CD8-positive, alpha-beta memory T cell (primary cell): ENCODE measurements at places on chromosomes 7 and 10. TPM values are rescaled to one million over a fixed set of nuclear protein-coding genes. Genes with fewer than 3 reads are reported as not detected.

Gene IGF2BP3
- polyA plus RNA-seq: 0.15 TPM

DNA sequence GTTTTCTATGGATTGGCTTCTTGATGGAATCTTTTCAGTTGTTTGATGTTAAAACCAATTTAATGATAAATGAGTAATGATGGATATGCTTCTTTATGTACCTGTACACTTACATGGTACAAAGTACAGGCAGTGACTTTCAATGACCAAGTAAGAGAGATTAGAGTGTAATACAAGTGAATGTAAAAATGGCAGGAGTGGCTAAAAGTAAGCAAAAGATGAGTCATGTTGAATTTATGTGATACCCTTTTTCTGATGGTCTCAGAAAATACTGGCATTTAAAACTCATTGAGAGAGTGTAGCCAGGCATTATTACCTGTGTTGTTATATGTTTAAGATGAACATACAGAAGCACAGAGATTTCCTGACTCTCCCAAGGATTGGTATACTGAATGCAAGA lies 97.1 kb downstream of the GPR85 start:
- no peak overlapping the region for H3K27ac ChIP-seq
- no peaks in the 10 kb centered on the region for H3K36me3 ChIP-seq
- H3K4me1 ChIP-seq: no peaks in the 10 kb centered on the region

- H3K4me3 ChIP-seq: no peak overlapping the region
- peaks cover 20% of the 10 kb centered on the region for H3K36me3 ChIP-seq
- no peaks in the 10 kb centered on the region for H3K4me1 ChIP-seq
- H3K27me3 ChIP-seq: no peaks in the 10 kb centered on the region
- H3K27ac ChIP-seq: no peak overlapping the region
- DNase-seq: no peak
These were observed 153.4 kb upstream of the KLF14 start for GRCh38 chr7:130887182-130887956.

Gene CNTNAP2
- polyA plus RNA-seq: not detected

- no peaks in the 10 kb centered on the region for H3K27me3 ChIP-seq
- H3K4me3 ChIP-seq: no peak overlapping the region
These were observed 3.1 kb upstream of the ZFAND2A start for GRCh38 chr7:1163121-1163520.

DNA sequence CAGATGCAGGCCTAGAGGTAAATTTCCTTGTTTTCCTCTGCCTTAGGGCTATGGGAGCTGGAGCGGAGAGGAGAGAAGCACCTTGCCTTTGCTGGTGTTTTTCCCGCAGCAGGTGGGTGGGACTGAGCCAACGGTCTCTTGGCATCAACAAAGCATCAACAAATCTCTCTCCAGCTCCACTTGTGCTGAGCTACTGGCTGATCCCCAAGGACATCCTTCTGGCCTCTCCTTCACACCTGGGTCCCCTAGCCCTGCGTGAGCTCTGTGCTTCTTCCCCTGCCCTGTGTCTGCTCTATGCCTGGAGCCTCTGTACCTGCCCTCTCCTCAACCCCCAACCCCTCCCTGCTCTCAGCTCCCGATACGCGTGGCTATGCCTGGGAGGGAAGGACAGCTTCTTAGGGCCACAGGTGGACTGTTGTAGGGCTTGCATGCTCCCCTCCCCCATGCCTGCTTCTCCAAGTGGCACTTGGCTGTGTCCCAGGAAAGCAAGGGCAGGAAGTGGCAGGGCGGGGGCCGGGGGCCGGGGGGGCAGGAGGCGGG lies 3.2 kb upstream of the CLDN4 start:
- no peaks in the 10 kb centered on the region for H3K27me3 ChIP-seq
- peaks cover 6% of the 10 kb centered on the region for H3K4me1 ChIP-seq
- no peak overlapping the region for H3K4me3 ChIP-seq
- DNase-seq: no peak

GRCh38 chr7:150417863-150418262 lies 32.6 kb upstream of the GIMAP8 start:
- no peak overlapping the region for H3K27ac ChIP-seq
- no peaks in the 10 kb centered on the region for H3K27me3 ChIP-seq
- peaks cover 4% of the 10 kb centered on the region for H3K4me1 ChIP-seq
- H3K4me3 ChIP-seq: no peak overlapping the region

- DNase-seq: no peak
- H3K4me3 ChIP-seq: peak overlapping the region; percentile 0
- H3K4me1 ChIP-seq: peaks cover 59% of the 10 kb centered on the region
These were observed 104.3 kb downstream of the CLEC2L start for GRCh38 chr7:139627831-139628230.

Gene SLC26A5
- not detected for polyA plus RNA-seq

DNA sequence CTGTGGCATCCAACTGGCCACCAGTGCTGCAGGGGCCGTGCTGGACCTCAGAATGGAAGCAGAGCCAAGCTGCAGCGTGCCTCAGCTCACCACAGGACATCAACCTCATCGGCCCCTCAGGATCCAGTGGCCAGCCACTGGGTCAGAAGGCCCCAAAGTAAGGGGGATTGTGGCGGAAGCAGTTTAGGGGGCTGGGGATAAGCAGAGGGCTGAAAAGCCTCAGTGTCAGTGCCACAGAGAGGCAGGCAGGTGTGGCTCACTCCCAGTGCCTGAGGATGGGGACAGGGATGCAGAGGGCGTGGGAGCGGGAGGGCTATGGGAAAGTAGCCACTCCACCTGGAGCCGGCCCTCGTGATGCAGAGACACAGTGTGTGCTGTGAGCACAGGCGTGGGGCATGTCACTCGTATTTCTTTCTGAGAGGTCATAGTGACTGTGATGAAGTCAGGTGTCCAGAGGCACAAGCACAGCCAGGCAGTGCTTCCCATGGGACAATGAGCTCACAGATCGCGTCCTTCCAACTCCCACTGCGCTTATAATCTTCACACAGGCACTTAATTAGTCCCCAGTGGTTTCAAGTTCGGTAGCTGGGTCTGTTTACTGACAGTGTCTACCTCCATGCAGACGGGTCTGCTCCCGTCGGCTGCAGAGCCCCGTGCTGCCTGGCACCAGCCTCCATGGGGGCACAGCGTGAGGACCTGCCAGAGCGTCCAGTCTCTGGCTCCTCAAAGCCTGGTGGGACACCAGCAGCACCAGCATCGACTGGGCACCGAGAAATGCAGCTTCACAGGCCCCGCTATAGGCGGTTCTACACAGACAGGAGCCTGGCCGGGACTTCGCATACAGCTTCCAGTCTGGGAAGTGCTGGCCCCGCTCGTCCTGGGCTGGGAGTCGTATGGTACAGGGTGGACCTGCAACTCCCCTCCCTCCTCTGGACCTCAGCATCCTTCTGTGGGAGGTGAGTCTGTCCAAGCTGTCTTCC lies 42.9 kb upstream of the CNPY1 start:
- no peak for DNase-seq
- no peak overlapping the region for H3K4me3 ChIP-seq
- H3K4me1 ChIP-seq: no peaks in the 10 kb centered on the region
- no peak overlapping the region for H3K27ac ChIP-seq
- no peaks in the 10 kb centered on the region for H3K36me3 ChIP-seq

- H3K4me1 ChIP-seq: no peaks in the 10 kb centered on the region
- no peak overlapping the region for H3K4me3 ChIP-seq
- DNase-seq: no peak
- H3K36me3 ChIP-seq: no peaks in the 10 kb centered on the region
These were observed 132.2 kb upstream of the NPVF start for GRCh38 chr7:25360451-25360850.

DNA sequence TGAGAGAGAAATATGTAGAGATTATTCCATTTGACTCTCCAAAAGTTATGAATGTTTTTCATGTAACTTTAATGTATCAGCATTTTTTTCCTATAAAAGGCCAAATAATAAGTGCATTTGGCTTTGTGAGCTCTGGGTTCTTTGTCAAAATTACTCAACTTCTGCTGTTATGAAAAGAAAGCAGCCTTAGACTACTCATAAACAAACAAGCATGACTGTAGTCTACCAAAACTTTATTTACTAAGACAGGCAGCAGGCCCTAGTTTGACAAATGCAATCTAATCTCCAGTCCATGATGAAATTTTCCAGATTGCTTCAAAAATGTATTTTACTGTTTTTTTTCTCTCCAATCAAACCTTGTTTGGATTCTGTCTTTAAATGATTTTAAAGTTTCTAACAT lies 46.3 kb downstream of the MRPL32 start:
- H3K4me3 ChIP-seq: no peak overlapping the region
- no peak overlapping the region for H3K27ac ChIP-seq

Gene SLC29A4
- 0.21 TPM for polyA plus RNA-seq

DNA sequence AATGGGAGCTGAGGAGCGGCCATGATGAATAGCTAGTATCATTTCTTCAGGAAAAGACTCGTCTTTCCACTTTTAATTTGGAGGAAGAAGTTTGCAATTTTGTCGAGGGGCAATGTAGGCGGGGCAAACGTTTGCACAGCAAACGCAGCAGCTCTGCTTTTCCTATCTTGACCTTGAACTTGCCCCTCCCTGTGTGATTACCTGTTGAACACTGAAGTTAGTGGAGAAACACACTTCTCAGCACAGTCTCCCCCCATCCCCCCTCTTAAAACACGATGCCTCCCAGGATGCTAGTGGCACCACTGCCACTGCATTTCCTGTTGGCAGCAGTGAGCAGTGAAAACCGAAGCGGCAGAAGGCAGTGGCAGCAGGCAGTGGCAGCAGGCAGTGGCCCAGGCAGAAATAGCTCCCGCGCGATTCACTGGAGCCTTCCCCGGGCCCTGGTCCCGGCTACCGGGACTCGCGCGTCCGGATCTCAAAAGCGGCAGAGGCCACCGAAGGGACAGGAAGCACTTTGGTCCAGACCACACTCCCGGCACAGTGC lies at the start of gene EPDR1:
EPDR1 (plus strand) TSS at position 336 of the 544 bp plus-strand sequence. CDS start 300 bp downstream, outside the sequence.
- peaks cover 8% of the 10 kb centered on the region for H3K27me3 ChIP-seq
- no peak for DNase-seq
- H3K4me1 ChIP-seq: no peaks in the 10 kb centered on the region
- no peak within 1 kb of the TSS for H3K27ac ChIP-seq
- no peaks in the 10 kb centered on the region for H3K36me3 ChIP-seq
- H3K4me3 ChIP-seq: no peak within 1 kb of the TSS

- no peaks in the 10 kb centered on the region for H3K27me3 ChIP-seq
- peaks cover 8% of the 10 kb centered on the region for H3K4me1 ChIP-seq
- H3K27ac ChIP-seq: no peak overlapping the region
- DNase-seq: peak; percentile 47
These were observed 134.3 kb downstream of the HTR7 start for GRCh38 chr10:90723416-90724068.

DNA sequence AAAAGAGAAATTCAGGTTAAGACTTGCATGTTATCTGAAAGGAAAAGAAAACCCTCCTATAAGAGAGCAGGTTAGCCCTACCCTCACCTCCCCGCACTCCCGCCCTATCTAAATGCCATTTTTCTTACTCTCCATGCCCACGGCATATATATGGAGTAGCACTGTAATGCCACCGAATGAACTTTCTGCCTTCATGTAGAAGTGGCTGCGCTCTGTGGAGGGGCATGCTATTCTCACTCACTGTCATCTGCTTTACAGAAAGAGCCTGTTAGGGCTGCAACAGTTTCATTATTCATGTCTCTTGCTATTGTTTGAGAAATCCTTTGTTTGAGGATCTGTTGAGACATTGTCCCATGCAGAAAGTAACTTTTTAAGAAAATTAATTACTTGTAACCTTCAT lies 1190.6 kb downstream of the SORCS1 start:
- no peaks in the 10 kb centered on the region for H3K4me1 ChIP-seq
- no peak overlapping the region for H3K4me3 ChIP-seq
- DNase-seq: no peak
- no peak overlapping the region for H3K27ac ChIP-seq

- no peaks in the 10 kb centered on the region for H3K4me1 ChIP-seq
- no peak overlapping the region for H3K27ac ChIP-seq
- no peak overlapping the region for H3K4me3 ChIP-seq
- H3K36me3 ChIP-seq: no peaks in the 10 kb centered on the region
- no peak for DNase-seq
- H3K27me3 ChIP-seq: no peaks in the 10 kb centered on the region
These were observed 28.0 kb upstream of the RSU1 start for GRCh38 chr10:16845248-16845647.

DNA sequence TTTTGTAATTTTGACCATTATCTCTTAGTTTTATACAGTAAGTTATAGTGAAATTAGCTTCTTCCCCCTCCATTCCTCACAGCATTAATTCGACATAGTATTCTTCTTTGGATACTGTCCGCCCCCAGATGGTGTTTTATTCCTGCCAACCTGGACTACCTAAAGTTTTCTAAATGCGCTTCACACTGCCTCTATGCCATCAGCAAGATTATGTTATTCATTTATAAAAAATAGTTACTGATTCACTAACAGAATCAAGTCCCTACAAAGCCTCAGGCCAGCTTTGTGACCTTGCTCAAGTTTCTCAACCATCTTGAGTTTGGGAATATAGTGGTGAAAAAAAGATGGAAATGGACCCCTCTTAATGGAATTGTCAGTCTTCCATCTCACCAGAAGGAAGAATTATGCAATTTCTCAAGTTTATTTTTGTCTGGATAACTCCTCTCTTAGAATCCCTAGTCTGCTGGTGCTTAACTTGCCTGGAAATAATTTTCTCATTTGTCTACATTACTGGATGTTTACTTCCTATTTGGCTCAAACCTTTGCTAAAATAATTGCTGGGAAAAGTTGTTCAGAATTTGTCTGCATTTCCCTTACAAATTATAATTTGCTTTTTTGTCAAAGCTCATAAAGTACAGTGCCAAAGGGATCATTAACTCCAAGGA lies 16.7 kb upstream of the FGL2 start:
- no peaks in the 10 kb centered on the region for H3K36me3 ChIP-seq
- no peak overlapping the region for H3K27ac ChIP-seq
- no peak for DNase-seq
- no peaks in the 10 kb centered on the region for H3K4me1 ChIP-seq

Gene PRSS2
- polyA plus RNA-seq: not detected

- H3K36me3 ChIP-seq: no peaks in the 10 kb centered on the region
- no peaks in the 10 kb centered on the region for H3K27me3 ChIP-seq
- no peak for DNase-seq
- no peak overlapping the region for H3K27ac ChIP-seq
These were observed 15.4 kb downstream of the ADCYAP1R1 start for GRCh38 chr7:31067491-31067890.

DNA sequence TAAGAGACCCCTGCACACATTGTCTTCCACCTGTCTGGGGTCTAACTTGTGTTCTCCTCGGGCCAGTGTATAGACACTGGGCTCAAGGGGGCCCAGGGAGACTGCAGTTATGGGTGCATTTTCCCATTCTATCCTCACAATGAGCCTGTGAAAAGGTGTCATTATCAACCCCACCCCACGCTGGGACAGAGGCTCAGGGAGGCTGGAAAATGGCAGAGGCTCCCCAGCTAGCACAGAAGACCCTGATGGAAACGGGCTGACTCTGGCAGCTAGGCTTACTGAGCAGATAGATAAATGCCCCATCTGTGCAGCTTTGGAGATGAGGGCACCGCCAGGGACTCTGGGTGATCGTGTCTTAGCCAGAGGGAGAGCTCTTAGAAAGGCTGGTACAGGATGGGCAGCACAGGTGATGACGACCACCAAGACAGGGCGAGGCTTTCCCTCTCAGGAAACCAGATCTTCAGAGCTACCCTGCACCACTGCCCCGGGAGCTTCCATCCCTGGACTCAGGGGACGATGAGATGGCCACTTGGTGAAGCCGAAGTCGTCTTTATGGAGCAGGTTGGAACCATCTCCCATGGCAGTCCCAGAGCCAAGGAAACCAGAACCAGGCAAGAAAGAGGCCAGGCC lies 58.2 kb upstream of the CHST15 start:
- H3K36me3 ChIP-seq: no peaks in the 10 kb centered on the region
- no peak overlapping the region for H3K4me3 ChIP-seq
- DNase-seq: no peak
- H3K27ac ChIP-seq: no peak overlapping the region

Gene ADARB2
- polyA plus RNA-seq: not detected

Gene AMPH
- 0.18 TPM for polyA plus RNA-seq
